D721Med (cell line): ENCODE measurements at places on chromosomes 6 and 20.

- DNase-seq: no peak
Measured at GRCh38 chr6:62283796-62284411, 2.1 kb downstream of the KHDRBS2 start.

- no peak for DNase-seq
Measured at GRCh38 chr20:58829531-58829941, 21.2 kb downstream of the GNAS-AS1 start.

DNA sequence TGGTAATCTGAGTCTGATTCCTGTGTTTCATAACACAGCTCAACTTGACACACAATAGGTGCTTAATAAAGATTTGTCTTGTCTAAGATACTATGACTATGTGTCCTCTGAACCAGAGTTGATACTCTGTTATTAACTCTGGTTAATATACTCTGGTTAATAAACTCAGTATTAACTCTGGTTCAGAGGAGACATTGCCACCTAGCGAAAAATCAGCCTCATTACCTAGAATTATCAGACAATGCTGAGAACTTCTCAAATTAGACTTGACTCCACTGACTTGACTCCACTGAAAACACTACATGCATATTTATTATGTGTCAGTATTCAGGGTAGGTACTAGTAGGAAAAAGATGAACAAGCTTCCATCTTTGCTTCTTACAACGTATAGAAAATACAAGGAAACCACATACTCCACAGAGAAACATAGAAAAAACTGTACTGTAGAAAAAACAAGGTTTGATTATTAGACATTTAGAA, 73.9 kb downstream of the AHI1 start:
- no peak for DNase-seq

DNA sequence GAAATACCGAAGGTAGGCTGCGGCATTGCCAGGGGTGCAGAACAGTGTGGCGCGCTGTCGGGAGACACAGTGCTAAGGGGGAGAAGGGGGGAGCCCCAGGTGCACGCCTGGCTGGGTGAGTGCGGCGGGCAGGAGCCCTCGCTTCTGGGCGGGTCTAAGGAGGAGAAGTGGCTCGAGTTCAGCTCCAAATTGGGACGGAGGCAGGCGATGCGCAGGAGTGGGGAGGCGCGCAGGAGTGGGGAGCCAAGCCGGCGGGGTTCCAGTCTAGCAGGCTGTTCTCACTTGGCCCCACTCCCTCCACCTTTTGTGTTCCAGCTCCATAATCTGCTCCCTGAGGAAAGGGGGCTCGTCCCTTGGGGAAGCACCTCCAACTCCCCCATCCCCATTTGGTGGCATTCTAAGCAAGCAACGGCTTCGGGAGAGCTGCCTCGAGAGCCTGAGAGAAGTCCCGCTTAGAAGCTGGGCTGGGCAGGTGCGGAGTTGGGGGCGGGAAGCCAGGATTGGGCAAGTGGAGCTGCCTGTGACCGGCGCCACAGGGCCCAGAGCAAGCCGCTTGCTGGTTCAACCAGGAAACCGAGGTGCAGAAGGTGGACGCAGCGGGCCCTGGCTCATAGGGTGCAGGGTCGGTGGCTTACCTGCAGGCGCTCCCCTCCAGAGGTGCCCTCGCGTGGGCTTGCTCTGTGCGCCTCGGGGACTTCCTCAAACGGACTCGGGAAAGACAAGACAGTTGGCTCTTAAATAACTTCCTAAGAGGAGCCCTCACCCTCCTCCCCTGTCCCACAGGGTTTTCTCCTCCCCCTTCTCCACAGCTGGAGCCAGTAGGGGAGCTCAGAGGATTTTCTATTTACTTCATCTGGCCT, at the start of gene F13A1:
F13A1 (minus strand) TSS at position 711 of the 860 bp plus-strand sequence. CDS start 1,998 bp downstream, outside the sequence.
- no peak for DNase-seq

DNA sequence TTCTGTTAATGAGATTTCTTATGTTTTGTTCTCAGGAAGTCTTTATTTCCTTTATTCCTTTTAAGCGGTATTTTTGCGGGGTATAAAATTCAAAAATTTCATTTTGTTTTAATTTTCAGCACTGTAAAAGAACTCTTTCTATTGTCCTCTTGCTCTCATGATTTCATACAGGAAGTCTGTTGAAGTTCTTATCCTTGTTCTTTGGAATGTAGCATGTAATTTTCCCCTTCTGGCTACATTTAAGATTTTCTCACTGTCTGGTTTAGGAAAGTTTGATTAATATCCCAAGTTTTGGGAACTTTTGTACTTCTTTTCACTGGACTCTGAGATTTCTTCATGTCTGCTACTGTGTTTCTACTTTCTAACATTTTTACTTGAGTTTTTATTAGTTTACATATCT, 581.4 kb upstream of the GJE1 start:
- DNase-seq: no peak

DNA sequence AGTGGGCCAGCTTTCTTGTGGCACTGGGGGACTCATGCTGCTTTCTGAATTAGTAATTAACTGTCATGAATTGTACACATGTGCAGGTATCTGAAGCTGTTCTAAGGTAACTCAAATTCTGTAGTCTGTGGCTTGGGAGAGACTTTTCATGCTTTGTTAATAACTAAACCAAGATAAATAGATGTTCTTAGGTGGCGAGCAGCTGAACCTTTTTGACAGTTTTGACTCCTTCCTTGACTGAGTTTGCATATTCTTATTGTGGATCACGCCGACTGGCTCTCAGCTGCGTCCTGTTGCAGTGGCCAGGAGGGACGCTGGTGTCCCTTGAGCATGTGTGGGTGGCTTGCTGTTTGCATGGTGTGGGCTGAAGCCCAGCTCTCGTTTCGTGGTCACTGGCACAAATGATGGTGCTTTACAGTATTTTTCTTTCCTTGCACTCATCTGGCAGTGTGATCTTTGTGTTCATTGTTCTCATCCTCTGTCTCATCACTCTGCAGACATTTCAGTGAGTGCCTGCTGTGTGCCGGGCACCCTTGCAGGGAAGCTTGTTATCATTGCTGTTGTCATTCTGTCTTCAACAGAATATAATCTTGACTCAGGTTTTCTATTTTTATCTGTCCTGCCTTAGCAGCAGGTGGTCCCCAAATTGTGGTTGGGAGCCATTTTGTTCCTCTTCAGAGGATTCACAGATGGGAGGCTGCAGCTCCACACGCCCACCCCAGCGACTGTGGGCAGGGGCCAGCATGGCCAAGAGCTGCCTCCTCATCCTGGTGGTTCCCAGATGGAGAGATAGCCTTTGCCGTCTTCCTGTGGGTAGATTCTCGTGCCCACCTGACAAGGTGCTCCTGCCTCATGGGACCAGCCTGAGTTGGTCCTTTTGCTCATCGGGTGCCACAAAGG, 39.6 kb downstream of the DUSP22 start:
- no peak for DNase-seq

DNA sequence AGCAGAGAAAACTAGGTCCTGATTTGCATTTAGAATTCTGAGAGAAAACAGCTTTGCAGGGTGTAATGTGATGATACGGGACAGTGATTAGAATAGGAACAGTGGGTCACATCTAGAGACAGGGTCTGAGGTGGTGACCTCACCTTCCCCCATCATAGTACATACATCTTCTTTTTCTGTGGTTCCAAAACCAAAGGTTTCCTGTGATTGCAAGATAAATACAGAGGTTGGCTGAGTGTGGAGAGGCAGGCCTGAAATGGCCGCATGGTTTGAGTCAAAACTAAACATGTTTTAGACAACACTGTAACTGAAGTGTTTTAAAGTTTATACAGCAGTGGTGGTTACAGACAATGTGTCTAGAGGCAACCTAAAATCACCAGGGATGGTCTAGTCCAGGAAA, 10.4 kb upstream of the NT5DC1 start:
- no peak for DNase-seq

DNA sequence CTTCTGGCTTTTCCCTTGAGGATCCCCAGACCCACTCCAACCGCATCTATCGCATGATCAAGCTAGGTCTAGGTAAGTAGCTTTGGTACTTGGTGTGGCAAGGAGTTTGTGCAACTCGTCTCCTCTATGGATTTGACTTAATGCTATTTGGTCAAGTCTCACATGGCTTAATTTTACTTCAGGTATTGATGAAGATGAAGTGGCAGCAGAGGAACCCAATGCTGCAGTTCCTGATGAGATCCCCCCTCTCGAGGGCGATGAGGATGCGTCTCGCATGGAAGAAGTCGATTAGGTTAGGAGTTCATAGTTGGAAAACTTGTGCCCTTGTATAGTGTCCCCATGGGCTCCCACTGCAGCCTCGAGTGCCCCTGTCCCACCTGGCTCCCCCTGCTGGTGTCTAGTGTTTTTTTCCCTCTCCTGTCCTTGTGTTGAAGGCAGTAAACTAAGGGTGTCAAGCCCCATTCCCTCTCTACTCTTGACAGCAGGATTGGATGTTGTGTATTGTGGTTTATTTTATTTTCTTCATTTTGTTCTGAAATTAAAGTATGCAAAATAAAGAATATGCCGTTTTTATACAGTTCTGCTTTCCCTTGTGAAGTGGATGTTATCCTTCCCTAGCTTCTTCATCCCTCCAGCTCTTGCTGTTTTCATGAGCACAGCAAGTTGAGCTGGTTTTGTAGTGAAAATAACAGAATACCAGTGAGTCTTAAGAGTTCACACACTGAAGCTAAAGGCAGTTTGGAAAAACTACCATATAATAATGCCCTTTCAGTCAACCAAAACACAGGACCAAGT, 3.8 kb downstream of the SLC35B2 start:
- no peak for DNase-seq

DNA sequence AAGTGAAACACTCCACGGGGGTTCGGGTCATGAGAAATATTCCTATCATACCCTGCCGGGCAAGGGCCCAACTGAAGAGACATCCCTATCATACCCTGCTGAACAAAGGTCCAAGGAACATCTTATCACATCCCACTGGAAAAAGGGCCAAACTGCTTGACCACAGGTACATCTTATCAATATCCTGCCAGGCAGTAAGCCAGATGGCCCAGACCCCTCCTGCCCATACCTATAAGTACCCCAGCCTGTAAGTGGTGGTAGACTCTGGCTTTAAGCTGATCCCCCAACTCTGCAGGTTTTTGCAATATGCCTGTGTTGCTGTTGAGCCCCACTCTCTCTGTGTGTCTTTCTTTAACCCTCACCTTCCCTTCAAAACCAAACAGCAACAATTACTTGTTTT, 51.6 kb downstream of the ZNF334 start:
- no peak for DNase-seq

GRCh38 chr6:148599967-148600426, 146.8 kb upstream of the UST start:
- DNase-seq: no peak

- DNase-seq: no peak
Measured at GRCh38 chr20:4046311-4046924, 31.1 kb upstream of the RNF24 start.

- no peak for DNase-seq
Measured at GRCh38 chr6:144017166-144018094, 9.4 kb upstream of the PLAGL1 start.

DNA sequence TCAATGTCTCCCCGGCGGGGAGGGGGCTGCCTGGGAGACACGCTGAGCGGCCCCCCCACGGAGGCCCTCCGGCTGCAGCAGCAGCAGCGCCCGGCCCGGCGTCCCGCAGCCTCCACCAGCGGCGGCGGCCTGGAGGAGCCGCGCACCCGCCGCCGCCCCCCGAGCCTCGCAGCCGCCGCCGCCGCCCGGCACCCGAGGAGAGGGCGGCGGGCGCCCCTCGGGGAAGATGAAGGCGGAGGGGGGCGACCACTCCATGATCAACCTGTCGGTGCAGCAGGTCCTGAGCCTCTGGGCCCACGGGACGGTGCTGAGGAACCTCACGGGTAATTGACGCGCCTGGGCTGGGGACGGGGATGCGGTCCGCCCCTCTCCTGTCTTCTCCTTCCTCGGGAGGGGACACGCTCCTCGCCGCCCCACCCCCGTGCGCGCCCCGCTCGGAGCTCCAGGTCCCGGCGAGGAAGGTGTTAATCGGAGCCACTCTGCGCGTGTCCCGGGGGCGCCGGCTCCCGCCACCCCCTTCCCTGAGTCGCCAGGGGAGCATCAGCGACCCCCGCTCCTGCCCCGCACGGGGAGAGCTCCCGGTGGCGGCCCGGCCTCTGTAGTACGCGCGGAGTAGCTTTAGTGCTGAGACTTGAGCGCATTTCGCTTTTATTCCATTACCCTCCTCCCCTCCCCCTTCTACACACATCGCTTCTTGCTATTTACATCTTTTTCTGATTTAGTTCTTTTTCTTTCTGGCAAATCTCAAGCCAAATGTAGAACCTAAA, 686 bp downstream of the TMEM170B start:
- no peak for DNase-seq

GRCh38 chr6:13286181-13286580, 42.2 kb downstream of the TBC1D7 start:
- DNase-seq: no peak

GRCh38 chr6:6392214-6393068, 72.0 kb upstream of the F13A1 start:
- DNase-seq: no peak

GRCh38 chr6:16352258-16352635, 113.9 kb downstream of the GMPR start:
- no peak for DNase-seq

GRCh38 chr20:62812181-62812906, 4.5 kb upstream of the COL9A3 start:
- no peak for DNase-seq
